ENCODE measurements at places on chromosomes 1 and 21.

- DNase-seq: peak; percentile 72
Measured at GRCh38 chr1:57061369-57061768, 95.6 kb upstream of the C8B start.

- no peak for DNase-seq
Measured at GRCh38 chr1:192973988-192974387, 85.2 kb downstream of the UCHL5 start.

GRCh38 chr1:84257617-84258016, 43.9 kb upstream of the SAMD13 start:
- no peak for DNase-seq

DNA sequence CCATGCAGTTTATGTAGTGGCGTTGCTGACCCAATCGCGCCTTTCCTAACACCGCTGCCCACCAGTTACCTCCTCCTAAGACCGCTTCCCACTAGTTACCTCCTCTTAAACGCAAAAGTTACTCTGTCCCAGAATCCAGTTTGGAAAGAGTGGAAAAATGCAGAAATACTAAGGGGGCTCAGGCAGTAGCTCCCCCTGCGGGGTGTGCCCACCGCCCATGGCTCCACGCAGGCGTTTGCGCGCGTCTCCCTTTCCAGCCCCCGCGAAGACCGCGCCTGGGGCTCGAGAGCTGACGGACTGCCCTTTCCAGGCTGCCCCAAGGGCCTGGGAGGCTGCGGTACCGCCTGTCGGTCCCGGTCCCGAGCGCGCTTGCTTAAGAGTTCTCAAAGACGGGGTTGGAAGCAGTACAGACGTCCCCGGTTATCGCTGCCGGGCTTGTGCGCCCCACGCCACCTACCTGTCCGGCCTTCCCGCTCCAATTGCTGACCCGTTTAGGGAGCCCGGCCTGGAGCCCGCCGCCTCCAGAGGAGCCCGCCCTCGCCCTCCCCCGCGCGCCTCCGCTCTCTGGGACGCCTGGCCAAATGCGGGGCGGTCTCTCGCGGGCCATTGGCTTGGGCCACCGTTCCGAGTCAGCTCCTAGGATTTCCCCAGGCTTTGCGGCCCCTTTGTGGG, 414.1 kb upstream of the ESRRG start:
- no peak for DNase-seq

- DNase-seq: peak; percentile 94
Measured at GRCh38 chr1:202283379-202283844, 58.3 kb downstream of the UBE2T start.

GRCh38 chr1:39167632-39168209, 36.8 kb upstream of the MACF1 start:
- DNase-seq: peak; percentile 59

DNA sequence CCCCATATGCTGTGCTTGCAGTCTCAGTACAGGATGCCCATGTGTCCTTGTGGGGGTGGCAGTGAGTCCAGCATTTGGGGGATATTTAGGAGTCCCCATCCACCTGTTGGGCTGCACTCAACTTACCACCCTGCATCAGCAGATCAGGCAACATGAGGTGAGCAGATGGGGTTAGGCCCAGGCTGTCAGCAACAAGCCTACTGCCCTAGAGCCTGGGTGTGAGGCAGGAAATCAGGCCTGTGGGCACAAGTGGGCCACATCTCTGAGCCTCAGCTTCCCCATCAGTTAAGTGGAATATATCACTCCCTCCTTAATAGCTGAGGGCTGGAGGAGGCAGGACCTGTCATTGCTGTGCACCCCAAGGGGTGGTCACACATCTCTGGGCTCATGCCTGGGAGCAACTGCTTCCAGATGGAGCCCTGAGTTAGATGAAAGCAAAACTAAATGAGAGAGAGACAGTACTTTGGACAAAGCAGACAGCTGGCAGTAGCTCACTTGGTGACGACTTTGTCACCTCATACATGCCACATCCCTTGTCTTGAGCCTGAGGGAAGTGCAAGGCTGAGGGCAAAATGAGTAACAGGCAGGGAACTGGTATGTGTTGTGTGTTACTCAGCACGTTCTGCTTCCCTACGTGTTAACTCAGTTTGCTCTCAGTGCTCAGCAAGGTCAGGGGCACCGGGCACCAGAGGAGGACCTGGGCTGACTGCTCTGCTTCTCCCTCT, 48.4 kb downstream of the TRIM11 start:
- DNase-seq: peak; percentile 43

DNA sequence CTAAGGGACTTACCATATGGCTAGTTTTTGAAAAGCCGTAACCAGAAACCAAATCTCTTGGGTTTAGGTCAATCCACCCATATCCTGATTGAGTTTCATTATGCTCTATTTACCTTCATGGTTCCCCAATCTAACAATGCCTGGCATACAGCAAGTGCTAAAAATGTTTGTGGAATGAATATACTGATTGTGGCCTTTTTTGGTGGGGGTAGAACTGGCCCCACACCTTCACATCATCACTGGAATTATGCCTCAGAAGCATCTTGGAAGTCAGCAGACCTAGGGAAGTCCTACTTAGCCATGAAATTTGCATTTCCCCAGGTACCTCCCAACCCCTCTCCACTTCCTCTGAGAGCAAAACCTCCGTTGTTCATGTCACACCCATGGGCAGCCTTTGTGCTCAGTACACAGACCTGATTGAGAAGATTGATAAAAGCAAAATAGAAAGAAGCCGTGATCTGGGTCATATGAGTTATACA, 17.8 kb upstream of the SLAMF1 start:
- no peak for DNase-seq

GRCh38 chr1:111723871-111724270, 15.3 kb downstream of the INKA2 start:
- no peak for DNase-seq

DNA sequence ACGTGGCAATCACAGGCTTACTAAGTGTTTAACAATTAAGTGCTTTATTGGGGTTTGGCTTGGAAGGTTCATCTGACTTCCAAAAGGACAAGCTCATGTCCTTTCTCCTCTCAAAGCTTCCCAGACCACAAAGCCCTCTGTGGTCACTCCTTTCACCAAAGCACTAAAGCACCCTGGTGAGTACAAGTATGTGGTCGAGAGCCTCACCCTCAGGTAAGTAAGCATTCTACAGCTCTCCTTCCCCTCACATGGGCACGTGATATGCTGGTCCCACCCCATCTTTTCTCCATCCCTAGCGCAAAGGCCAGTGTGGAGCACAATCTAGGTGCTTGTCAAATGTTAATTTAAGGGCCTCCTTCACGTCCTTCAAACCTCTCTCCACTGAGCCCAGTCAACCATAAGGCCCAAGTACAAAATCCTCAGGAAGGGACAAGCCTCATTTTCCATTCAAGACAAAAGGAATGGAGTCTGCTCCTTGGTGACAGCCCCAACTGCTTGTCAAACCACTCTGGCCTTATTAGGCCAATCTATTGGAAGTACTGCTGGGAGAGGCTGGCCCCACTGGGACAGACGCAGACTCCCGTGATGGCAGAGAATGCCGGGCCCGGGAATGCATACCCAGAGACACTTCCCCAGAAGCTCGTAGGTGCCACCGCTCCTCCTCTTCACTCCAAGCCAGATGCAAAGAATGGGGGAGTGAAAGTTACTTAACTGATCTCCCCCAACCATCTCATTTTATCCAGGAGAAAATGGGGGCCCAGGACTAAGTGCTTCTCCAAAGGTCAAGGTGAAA, 7.8 kb downstream of the STMN1 start:
- DNase-seq: no peak

GRCh38 chr1:62523860-62524259, 73.5 kb upstream of the ANGPTL3 start:
- DNase-seq: no peak

- no peak for DNase-seq
Measured at GRCh38 chr1:60695716-60696171, 386.6 kb upstream of the NFIA start.

- DNase-seq: no peak
Measured at GRCh38 chr1:3852711-3853485, 4.1 kb downstream of the CEP104 start.

DNA sequence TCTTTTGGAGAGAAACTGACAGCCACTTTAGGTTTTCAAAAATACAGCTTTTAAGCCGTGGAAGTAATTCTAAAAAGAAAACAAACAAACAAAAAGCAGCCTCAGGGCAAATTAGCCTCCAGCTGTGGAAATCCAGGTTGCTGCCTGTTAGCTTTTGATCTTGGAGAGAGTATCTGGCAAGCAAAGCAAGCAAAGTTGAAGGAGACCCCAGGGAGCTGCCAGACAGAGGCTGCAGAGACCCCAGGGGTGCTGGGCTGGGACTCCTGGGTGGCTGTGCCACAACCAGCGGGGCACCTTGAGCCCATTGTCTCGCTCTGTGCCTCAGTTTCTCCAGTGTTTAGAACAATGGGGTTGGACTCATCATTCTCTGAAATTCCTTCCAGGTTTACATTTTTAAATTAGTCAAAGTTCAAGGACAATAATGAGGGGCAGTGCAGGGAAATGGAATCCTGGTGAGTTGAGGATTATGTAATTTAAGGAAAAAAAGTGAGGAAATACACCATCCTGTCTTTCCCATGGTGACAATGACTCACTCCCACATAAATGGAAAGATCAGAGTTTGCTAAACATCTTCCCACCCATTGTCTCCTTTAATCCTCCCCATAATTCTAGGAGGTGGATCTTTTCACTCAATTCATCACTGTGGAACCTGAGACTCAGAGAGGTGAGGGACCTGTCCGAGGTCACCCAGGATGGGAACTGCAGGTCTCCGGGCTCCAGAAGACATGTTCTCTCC, 480.5 kb downstream of the MATN1 start:
- no peak for DNase-seq

GRCh38 chr1:119766374-119766794, 2.3 kb downstream of the HMGCS2 start:
- DNase-seq: no peak

DNA sequence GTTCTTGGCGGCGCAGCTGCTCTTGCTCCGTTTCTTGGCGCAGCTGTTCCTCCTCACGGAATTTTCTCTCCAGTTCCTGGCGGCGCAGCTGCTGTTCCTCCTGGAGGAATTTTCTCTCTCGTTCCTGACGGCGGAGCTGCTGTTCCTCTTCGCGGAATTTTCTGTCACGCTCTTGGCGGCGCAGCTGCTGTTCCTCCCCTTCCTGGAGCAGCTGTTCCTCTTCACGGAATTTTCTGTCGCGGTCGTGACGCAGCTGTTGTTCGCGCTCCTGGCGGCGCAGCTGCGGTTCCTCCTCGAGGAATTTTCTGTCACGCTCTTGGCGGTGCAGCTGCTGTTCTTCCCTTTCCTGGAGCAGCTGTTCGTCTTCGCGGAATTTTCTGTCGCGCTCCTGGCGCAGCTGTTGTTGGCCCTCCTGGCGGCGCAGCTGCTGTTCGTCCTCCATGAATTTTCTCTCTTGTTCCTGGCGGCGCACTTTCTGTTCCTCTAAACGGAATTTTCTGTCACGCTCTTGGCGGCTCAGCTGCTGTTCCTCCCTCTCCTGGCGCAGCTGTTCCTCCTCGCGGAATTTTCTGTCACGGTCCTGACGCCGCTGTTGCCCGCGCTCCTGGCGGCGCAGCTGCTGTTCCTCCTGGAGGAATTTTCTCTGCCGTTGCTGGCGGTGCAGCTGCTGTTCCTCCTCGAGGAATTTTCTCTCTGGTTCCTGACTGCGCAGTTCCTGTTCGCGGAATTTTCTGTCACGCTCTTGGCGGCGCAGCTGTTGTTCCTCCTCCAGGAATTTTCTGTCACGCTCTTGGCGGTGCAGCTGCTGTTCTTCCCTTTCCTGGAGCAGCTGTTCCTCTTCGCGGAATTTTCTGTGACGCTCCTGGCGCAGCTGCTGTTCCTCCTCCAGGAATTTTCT, 7.0 kb downstream of the TCHH start:
- peak; percentile 13 for DNase-seq

DNA sequence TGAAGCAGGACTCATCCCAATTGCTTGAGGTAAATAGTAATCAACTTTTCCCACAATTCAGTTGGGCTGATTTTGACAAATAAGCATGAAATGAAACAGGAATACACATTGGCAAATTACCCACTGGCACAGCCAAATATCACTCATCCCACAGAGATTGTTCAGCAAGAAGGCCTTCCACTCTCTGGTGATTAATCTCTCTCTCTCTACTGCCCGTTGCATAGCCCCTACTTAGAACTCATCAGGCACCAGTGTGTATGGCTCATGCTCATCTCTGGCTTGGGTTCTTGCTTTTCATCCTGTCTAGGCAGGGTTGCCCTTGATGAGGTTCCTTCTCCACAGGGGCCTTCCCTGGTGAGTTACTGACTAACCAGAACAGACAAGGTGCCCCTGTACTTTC, 1.1 kb downstream of the BSDC1 start:
- peak; percentile 16 for DNase-seq

DNA sequence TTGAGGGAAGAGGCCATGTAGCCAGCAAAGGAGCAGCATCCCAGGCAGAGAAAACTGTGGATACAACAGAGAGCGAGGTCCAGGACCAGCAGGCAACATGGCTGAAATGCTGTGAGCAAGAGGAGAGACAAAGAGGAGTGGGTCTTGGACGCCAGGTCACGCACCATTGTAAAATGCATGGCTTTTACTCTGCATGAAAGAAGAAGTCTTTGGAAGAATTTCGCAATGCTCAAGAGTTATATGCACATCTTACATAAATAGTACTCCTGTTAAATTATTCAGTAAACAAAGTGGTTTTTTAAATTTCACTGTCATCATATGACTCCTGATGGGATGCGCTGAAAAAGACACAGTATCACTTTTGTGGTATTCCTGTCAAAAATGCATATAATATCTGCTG, 3.5 kb downstream of the CD244 start:
- no peak for DNase-seq

GRCh38 chr1:47434051-47434842, 3.6 kb upstream of the FOXD2 start:
- peak; percentile 57 for DNase-seq

GRCh38 chr1:226082959-226083301, 20.4 kb downstream of the H3-3A start:
- peak; percentile 70 for DNase-seq

DNA sequence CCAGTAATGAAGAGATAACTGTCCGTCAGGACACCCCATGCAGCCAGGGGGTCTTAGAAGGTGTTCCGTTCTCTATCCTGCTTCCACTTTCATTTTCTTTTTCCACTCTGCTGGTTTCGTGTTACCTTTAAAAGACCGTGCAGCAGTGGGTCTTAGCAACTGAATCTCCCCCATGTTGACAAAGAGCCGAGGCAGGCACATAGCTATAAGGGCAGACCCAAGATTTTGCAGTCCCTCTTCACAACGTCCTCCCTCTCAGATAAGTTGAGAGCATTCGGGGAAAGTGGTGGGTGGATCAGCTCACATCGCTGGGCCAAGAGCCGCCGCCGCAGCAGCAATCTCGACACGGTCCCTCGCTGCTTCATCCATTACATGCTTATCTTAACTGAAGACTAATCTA, 355.5 kb downstream of the LMO4 start:
- DNase-seq: peak; percentile 43

DNA sequence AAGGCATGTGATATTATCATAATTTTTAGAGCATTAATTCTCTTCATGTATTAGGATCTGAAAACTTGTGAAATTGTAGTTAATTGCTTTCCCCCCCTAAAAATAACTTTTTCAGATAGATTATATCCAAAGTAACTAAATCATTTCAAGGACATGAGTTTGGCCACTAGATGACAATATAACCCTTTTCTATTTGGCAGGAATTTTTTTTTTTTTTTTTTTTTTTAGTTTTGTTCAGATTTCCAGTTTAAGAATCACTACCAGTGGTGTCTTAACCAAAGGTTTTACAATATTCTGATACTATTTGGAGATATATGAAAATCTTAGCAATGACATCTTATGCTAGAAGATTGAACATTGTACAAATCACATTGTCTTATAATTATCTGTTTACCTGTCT, 370.8 kb downstream of the AMY1C start:
- no peak for DNase-seq

GRCh38 chr1:212415107-212415841, 588 bp upstream of the PACC1 start:
- no peak for DNase-seq
